EH (cell line): ENCODE measurements at places on chromosomes 6 and 20.

- peak; percentile 21 for DNase-seq
Measured at GRCh38 chr20:33648396-33649004, 13.6 kb upstream of the C20orf144 start.

- DNase-seq: no peak
Measured at GRCh38 chr6:84549917-84550316, 214.5 kb downstream of the TBX18 start.

DNA sequence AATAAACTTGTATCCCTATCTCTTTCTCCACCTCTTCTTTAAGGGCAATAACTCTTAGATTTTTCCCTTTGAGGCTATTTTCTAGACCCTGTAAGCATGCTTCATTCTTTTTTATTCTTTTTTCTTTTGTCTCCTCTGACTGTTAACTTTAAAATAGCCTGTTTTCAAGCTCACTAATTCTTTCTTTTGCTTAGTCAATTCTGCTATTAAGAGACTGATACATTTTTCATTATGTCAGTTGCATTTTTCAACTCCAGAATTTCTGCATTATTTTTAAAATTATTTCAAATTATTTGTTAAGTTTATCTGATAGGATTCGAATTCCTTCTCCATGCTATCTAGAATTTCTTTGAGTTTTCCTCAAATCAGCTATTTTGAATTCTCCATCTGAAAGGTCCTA is 84.0 kb downstream of the CFAP61 start:
- DNase-seq: no peak

DNA sequence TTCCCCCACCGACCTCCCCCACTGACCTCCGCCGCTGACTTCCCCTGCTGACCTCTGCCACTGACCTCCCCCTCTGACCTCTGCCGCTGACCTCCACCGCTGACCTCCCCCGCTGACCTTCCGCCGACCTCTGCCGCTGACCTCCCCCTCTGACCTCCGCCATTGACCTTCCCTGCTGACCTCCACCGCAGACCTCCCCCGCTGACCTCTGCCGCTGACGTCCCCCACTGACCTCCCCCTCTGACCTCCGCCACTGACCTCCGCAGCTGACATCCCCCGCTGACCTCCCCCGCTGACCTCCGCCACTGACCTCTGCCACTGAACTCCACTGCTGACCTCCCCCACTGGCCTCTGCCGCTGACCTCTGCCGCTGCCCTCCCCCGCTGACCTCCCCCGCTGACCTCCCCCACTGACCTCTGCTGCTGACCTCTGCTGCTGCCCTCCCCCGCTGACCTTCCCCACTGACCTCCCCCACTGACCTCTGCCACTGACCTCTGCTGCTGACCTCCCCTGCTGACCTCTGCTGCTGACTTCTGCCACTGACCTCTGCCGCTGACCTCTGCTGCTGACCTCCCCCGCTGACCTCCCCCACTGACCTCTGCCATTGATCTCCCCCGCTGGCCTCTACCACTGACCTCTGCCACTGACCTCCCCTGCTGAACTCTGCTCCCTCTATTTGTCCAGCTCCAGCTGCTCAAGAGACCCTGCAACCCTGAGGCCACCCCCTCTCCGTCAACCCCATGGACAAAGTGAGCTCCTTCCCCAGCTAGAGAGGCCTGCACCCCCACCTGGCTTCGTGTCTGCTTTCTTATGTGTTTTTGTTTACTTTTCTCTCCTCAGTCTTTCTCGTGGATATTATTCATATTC is 91.4 kb upstream of the AFDN start:
- no peak for DNase-seq

DNA sequence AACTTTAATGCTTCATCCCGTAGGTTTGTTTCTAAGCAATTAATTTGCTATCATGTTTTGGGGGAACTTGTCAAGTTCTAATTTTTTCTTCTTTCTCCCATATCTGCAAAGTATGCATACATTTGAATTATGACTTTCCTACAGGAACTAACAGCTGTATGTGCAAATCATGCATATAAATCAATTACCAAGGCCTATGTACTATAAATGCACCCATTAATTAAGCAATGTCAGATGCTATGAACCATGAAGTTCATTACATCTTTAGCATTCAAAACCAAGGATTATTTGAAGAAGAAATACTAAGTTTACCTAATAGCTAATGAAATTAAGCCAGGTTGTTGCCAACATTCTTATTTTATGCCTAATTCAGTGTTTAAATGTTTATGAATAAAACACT is 851.3 kb downstream of the TFAP2A start:
- DNase-seq: no peak

GRCh38 chr20:56433880-56434255 is 21.8 kb downstream of the CASS4 start:
- DNase-seq: peak; percentile 73

GRCh38 chr6:159595173-159595572 is 97.9 kb downstream of the SOD2 start:
- DNase-seq: peak; percentile 75

DNA sequence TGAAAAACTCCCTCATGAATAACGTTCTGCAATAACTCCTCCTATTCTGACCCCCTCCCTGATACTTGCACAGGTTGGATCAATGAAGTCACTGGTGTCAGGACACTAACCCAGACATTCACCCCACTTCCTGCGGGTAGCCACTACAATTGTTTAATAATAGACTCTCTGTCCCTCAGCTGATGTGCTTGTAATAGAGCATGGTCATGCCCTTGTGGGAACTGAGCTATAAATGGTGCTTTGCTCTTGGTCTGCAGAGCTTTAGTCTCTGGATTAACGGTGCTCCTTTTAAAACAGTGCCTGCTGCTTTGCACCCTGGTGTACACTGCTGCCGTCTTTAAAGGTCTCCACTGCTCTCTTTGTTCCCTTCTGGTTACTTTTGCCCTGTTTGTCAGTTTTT is 127.3 kb downstream of the BACH2 start:
- no peak for DNase-seq

GRCh38 chr6:109644131-109644530 is 46.9 kb downstream of the AK9 start:
- no peak for DNase-seq

DNA sequence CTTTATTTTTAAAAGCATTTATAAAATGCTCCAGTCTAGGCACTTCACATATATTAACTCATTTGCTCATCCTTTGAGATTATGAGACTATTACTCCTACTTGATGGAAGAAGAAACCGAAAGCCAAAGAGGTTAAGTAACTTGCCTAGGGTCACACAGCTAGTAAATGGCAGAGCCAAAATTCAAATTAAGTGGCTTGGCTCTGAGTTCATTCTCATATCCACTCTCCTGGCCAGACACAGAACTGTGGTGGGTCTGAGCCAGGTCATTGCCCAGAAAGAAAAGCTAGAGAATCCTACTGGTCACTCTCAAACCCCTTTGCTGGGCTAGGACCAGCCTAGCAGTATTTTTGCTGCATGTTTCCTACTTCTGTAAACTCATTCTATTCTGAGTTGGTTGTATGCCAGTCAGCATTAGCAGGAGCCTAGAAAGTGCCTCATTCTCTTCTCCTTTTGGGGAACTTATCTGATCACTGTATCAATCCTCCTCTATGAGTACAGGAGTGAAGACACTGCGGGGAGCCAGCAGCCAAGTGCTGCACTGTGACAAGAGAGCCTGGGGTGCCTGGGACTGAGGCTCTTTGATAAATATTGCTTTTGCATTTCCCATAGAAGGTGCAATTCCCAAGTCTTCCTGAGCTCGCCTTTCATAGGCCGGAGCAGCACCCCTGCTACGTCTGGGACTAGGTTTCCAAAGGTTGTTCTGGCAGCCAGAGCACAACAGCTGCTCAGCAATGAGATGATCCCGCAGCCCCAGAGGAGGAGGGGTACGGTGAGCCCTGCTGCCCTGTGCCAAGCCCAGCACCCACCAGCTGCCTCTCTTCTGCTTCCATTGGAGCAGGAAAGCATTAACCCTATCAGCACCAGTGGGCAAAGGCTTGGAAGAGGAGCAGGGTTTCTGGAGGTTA is 728.3 kb downstream of the MAFB start:
- no peak for DNase-seq

DNA sequence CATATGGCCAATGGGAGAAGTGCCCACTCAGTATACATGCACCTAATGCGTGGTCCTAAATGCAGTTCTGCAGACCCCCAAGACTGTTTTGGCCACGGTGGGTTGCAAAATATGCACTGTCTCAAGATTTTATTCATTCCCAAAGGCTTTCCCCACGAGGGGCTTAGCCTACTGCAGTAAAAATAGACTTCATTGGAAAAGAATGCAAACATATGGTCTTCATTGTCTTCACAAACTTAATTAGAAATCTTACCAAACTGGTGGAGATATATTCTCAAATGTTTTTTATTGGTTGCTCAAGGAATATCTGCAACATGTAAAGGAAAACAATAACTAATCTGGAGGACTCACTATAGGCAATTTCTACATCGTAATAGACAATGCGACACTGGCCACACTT is 31.6 kb upstream of the PRL start:
- DNase-seq: peak; percentile 71

DNA sequence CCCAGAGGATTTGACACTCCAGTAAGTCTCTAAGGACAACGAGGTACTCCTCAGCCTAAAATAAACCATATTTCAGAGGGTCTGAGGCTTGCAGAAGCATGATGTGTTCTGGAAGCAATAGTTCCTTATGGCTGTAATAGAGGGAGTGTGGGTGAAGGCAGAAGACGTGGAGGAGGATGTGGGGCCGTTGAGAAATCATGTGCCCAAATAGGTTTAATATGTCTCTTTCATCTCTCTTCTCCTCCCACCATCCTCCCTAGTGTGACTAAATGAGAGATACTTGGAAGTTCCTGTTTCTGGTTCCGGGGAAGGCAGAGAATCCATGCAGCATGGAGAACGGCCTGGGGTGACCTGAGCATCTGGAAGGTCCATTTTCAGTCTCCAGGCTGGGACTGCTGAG is 174.0 kb upstream of the RSPO3 start:
- no peak for DNase-seq

DNA sequence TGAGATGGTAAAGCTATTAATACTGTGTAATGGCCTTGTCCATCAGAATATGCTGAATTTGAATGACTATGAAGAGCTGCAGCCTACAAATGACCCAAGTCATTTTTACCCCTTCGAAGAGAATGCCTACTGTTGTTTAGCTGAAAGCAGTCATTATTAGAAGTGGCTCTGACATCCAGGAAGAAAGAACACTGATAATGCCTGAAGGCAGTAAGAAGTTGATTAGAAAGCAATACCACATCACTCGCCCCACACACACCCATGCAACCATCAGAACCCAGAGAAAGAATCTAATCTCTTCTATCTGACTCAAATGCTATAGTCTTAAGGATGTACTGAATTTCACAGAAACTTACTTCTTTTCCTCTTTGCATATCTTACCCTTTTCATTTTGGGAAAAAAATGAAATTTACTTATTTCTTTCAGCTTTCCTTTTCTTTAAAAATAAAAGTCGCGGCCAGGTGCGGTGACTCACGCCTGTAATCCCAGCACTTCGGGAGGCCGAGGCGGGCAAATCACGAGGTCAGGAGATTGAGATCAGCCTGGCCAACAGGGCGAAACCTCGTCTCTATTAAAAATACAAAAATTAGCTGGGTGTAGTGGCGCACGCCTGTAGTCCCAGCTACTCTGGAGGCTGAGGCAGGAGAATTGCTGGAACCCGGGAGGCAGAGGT is 61.0 kb downstream of the ARHGAP18 start:
- DNase-seq: no peak

DNA sequence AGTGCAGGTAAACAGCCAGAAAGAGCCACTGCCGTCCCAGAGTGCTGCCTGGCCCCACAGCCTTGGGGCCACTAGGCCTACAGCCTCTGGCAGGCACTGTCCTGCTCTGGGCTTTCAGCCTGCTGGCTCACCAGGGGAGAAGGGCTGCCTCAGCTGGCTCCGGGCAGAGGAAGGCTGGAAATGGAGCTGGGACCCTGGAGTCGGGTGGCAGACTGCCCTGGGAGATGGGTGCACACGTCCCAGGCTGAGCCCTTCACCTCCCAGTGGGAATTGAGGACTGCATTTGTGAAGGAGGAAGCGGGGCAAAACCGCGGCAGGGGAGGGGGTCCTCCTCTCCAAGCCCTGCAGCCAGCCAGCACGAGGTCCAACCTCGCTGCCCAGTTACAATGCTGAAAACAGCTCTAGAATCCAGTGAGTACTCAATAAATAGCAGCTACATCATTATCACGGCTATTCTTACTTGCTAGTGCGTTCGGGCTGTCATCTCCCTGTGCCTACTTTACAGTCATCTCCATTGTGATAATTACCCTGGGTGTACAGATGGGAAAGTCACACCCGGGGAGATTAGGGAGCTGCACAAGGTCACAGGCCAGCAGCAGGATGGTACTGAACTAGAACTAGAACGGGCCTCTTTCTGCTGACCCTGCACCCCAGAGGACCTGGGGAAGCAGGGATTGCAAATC is 13.1 kb downstream of the ACSS1 start:
- DNase-seq: no peak

- no peak for DNase-seq
Measured at GRCh38 chr20:58246346-58246745, 17.9 kb upstream of the ANKRD60 start.

GRCh38 chr6:45702849-45703739 is 312.6 kb downstream of the CLIC5 start:
- peak; percentile 81 for DNase-seq

GRCh38 chr6:53937461-53937860 is 142.7 kb downstream of the LRRC1 start:
- no peak for DNase-seq

DNA sequence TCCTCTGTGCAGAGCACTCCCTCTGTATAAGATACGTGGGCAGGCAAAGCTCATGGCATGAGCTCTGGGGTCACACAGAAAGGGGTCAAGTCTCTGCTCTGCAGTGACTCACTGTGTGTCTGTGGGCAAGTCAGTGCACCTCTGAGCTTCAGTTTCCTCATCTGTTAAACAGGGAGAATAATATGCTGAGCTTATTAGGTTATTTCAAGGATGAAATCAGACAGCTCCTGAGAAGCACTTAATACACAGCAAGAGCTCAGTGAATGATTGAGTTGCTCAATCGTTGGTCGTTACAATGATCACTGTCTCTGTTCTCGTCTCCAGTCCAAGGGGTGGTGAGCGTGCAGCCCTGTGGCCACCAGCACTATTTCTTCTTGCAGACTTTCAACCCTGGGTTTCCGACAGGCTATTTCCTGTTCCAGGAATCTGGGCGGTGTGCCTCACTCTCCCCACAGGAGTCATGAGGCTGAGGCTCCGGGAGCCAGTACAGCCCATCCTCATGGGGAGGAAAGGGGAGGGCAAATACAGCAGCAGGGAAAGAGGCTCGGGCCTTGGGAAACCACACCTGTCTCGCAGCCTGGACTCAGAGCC is 28.9 kb downstream of the KIAA1755 start:
- DNase-seq: peak; percentile 59

GRCh38 chr6:41732591-41733359 is 2.6 kb downstream of the TFEB start:
- DNase-seq: no peak

DNA sequence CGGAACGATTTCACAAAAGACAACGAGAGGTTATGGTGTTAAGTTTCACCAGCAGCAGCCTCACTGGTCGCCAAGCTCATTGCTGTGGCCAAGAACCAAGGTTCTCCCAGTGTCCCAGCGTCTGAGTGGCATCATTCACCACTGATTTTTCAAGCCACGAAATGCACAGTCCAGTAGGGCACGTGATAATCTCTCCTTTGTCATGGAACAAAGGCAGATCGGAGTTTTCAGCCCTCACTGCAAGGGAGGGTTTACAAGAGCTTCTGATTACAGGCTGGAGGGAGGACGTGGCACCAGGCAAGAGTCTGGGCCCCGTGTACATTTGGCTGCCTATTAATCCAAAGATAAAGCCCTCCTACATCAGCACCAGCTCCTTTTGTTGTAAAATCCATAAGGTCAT is 2.0 kb downstream of the CD24 start:
- no peak for DNase-seq
